Right cardiac atrium (tissue), 5 donors: ENCODE measurements at places on chromosomes 1 and 21.

DNA sequence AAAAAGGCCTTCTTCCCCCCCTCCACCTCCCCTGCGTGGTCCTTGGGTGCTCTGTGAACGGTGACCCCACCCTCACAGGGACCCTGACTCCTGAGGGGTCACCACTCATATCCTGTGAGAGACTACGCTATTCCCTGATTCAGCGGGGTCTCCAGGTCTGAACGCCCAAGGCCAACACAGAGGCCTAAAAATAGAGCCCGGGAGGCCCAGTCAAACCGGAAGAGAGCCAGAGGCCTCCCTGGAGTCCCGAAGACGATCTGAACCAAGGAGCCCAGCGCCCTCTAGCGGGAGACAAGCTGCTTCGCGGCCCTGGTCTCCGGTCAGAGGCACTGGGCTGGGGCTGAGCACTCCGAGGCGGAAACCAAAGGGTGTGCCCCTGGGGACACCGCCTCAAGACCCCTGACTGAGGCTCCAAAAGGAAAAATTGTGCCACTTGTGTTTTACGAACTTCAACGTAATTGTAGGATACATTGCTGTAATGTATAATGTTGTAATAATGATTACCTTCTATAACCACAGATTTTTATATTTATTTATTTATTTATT is 42.4 kb upstream of the PSEN2 start:
- DNase-seq, result peak; percentile 97

- DNase-seq, result no peak
These were observed 61.0 kb downstream of the POFUT2 start for GRCh38 chr21:45226540-45227326.

DNA sequence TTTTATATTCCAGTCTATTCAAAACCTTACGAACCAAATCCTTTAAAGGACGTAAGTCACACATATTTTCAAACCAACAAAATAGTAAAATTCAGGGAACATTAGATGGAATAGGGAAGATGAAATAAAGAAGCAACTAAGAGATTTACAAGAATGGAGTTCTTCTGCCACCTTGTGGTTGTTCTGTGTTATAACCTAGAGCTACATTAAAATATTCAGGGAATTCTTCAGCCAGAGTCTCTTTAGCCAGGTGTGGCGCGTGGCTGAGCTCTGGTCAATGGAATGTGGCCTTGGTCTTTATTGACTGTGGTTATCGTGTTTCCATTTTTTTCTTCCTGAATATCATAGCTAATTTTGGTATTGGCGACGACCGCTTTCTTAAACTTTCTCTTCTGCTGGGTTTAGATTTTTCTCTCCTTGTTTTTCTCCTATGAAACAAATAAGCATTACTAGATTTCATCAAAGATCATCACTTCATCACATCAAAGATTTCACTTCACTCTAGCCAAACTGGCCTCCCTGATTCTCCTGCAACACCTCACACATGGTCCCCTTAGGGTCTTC is 221.3 kb downstream of the MRPL39 start:
- peak; percentile 44 for DNase-seq

GRCh38 chr1:201142849-201143725 is 11.2 kb downstream of the TMEM9 start:
- no peak for DNase-seq
